Naive B cell (primary cell): ENCODE measurements at places on chromosomes 16 and 17.

DNA sequence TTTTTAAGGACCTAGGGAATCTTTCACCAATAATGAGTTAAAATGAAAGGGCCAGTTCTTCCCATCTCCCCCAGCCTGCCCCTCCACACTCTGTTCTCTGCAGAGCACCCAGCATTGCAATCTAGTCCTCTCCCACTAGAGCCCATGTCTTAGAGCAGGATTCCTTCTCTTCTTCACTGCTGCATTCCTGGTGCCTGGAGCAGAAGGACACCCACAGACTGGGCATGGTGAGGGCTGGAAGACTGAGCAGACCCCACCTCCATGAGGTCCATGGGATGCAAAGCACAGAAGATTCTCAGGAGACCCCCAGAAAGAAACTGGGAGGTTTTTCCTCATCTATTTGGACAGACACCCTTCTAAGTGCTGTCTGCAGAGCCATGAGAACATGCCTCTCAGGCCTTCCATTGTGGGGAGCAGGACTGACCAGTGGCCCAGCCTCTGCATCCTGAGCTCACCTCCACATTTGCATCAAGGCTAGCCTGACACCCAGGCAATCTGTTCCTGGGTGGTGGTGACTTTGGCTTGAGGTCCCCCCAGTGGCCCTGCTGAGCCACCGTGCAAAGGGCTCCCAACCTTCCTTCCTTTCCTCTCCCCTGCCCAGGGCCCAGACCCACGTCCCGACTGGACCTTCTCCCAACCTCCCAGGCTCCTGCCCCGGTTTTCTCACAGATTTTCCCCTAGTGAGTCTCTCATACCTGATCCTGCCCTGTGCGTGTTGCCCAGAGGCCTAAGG, 74.2 kb upstream of the ZNF469 start:
- no peak for DNase-seq

- no peak for DNase-seq
These were observed 1.6 kb upstream of the EFTUD2 start for GRCh38 chr17:44900894-44901293.

DNA sequence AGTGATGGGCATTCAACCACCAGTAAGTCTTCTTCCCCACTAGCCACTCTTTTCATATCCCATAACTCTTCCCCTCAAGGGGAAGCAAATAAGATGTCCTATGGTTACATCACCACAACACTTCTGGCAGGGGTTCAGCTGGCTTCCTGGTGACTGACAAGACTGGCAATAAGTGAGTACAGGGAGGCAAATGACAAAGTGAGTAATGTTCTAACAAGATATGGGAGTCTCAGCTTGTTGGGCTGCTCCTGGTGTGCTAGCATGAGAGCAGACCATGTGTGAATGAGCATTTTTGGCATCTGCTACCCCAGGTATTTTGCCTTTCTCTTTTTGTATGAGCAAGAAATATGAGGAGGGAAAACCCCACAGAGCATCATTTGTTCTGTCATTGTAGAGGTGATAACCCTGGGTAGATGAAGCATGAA, 9.9 kb downstream of the TMIGD1 start:
- no peak for DNase-seq

DNA sequence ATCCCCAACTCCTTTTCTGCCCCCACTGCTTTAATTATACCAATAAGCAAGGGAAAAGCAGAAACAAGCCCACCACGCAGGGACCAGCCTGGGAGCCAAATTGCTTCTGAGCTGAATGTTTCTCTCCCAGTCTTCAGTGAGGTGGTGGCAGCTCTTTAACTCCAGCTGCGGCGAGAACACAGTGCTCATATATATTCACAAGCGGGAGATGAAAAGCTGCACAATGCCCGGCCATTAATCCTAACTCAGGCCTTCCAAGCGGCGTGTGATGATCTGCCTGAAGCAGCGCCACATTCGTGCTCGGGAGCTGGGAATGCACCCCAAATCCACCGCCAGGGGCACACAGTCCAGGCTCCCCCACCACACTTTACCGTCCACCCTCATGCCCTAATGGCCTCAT, 203.7 kb upstream of the SDK2 start:
- no peak for DNase-seq

GRCh38 chr17:61601297-61601696, 10.3 kb upstream of the NACA2 start:
- no peak for DNase-seq
